ENCODE measurements at places on chromosomes 11 and 22. TPM values are rescaled to one million over a fixed set of nuclear protein-coding genes. Genes with fewer than 3 reads are reported as not detected.
A peak's percentile ranks its signal among the peaks of the same experiment; 100 is the strongest.

DNA sequence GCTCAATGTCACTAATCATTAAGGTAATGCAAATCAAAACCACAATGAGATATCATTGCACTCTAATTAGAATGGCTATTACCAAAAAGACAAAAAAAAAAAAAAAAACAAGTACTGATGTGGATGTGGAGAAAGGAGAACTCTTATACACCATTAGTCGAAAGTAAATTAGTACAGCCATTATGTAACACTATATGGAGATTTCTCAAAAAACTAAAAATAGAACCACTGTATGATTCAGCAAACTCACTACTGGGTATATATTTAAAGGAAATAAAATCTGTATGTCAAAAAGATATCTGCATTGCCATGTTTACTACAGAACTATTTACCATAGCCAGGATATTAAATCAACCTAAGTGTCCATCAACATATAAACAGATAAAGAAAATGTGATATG is 265.4 kb upstream of the ARHGAP20 start:
- no peak for DNase-seq

DNA sequence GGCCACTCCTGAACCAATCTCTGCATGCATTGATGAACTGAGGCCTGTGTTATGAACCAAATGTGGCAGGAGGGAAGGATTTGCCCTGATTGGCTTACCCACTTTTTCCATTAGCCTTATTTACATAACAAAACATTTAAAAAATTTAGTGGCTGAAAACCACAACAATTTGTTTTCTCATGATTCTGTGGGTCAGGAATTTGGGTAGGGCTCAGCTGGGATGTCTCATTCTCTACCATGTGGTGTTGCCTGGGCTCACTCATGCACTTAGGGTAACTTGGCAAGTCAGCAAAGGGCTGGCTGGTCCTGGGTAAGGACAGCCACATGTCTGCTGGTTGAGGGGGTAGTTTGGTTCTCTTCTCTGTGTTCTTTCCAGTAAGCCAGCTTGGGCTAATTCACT is 35.1 kb upstream of the CYP2R1 start:
- no peak for DNase-seq

- DNase-seq: no peak
Observed at GRCh38 chr11:82536706-82537105, 197.0 kb downstream of the FAM181B start.

GRCh38 chr11:117217141-117218084 is 14.5 kb downstream of the PCSK7 start:
- no peak for DNase-seq

DNA sequence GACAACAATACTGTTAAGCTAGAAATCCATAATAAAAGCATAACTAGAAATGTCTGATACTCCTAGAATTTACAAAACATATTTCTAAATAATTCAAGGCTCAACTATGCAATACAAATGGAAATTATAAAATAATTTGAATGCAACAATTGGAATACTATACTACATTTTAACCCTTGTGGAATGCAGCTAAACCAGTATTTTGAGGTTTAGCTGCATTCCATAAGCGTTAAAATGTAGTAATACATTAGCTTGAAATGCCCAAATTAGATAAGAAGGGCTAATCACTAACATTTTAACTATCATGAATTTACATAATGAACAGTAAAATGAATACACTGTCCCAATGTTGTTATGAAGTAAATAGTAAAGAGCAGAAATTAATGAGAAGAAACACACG is 617.2 kb upstream of the CHORDC1 start:
- peak; percentile 9 for DNase-seq

- DNase-seq: no peak
Observed at GRCh38 chr22:19090183-19090582, 32.0 kb downstream of the DGCR2 start.

DNA sequence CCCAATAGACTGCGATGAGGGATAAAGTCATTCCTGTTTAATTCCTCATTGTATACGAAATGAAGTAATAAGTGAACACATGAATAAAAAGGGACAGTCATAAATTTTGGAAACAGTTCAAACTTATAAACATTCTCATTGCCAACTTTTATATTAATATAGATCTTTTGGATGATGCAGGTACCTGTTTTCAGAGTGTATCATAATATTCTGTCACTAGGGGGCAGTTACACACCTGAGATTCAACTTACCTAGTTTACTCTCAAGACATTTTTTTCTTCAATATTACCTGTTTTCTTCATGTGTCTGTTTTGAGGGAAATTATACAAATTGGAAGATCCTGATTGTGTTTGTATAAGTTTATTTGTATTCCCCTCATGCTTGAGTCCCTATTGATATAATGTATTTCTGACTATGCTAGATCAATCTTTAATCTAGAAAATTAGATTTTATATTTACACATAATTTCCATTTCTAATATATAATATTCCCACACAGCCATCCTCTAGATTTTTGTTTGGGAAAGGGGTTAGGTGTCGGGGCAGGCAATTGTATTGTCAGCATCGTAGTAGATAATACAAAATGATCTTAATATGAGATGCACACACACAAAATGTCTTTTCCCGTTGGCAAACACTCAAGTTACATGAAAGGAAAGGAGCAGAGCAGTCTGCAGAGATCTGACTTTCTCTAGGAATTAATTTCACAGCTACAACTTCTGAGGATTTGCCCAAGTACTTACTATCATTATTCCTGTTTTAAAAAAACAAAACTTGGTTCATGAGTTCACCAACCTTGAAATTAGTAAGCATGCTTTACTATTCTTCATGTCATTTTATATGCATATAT is 18.4 kb downstream of the FDX1 start:
- no peak for DNase-seq

- no peak for DNase-seq
Observed at GRCh38 chr11:119343726-119344125, 2.8 kb downstream of the MFRP start.

DNA sequence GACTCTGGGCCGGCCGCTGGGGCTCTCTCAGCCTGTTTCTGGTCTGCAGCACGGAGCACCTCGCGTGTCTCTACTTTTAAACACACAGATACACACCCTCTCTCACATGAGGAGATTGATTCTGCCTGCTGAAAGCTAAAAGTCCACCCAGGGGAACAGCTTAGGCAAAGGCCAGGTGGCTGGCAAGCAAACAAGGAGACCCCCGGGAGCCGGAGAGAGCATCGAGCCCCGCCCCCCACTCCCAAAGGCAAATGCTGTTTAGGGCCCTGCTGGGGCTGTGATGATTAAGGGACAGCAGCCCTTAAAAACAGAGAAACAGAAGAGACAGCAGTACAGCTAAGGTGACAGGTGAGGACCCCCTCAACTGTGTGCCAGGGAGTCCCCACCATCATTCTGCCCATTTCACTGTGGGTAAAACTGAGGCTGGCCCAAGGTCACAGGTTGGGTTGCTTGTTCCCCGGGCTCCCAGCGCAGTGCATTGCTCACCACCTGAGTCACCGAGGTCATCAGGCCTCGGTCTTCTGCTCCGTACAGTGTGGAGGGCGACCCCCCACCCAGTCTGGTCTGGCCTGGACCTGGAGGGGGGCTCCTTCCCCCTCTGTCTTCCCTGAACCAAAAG is 6.8 kb downstream of the CABP7 start:
- no peak for DNase-seq

GRCh38 chr11:13771151-13771550 is 102.7 kb downstream of the FAR1 start:
- no peak for DNase-seq

DNA sequence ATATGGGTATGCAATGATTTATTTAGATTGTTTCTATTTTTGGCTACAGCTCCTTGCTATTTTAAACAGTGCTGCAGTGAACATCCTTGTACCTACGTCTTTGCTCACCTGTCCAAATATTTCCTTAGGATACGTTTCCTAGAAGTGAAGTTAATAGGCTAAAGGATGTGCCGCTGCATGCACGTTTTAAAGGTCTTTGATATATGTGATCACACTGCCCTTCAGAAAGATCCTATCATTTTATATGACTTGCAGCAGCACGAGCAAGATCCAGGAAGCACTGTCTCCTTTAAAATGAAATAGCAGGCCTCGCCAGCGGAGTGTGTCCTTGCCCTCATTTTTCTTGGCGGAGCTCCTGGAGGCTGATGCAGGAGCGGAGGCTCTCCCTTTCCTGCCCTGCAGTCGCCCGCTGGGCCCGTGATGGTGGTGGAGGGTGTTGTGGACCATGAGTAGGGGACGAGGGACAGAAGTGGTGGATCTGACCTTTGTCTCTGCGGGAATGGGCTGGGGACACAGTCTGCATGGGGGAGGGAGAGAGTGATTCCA is 19.4 kb downstream of the RPS6KA4 start:
- no peak for DNase-seq

- no peak for DNase-seq
Observed at GRCh38 chr11:86954269-86955110, 705 bp downstream of the FZD4 start.

DNA sequence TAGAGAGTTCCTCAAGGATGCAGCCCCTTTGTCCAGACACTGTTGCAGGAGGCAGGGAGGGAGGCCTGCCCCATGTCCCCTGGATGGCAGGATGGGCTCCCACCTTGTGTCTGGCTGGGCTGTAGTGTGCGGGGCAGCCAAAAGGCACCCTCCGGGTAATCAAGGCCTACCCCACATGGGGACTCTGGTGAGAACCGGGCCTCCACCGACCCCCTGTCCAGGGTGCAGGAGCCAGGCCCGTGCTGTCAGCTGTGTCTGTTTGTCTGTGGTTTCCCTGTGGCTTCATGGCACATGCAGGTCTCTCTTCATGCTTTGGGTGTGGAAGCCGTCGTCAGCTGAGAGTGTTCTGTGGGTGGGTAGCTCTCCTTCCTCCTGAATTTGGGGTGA is 1240.9 kb downstream of the BRD1 start:
- DNase-seq: no peak

Gene E2F8
- polyA plus RNA-seq: 10.5 TPM

Gene SYT13
- 10.5 TPM for polyA plus RNA-seq

Gene SPON1
- 68.0 TPM for polyA plus RNA-seq

Gene MS4A10
- polyA plus RNA-seq: 0.24 TPM
